ENCODE measurements at places on chromosomes 16 and 17. TPM values are rescaled to one million over a fixed set of nuclear protein-coding genes. Genes with fewer than 3 reads are reported as not detected.

Gene ABAT
- 18.9 TPM for total RNA-seq

Gene DHRS7C
- 115 TPM for total RNA-seq

Gene CXCL16
- total RNA-seq = 4.8 TPM

Gene ABCA5
- 52.8 TPM for total RNA-seq

Gene CDH8
- 9.4 TPM for total RNA-seq

Gene CTRB1
- total RNA-seq = 1.0 TPM

Gene KRT40
- total RNA-seq = 7.7 TPM

Gene SECTM1
- 12.6 TPM for total RNA-seq

Data from tongue (tissue), 3 donors.